ENCODE measurements at places on chromosomes 1 and 21. TPM values are rescaled to one million over a fixed set of nuclear protein-coding genes. Genes with fewer than 3 reads are reported as not detected.

The ARHGAP29 gene
- total RNA-seq = 25.5 TPM

The DCST2 gene
- total RNA-seq = 0.51 TPM

The SPRR2E gene
- total RNA-seq = not detected

The JTB gene
- total RNA-seq = 61.7 TPM

The RBBP4 gene
- total RNA-seq = 96.0 TPM

The OR2T33 gene
- total RNA-seq = not detected

The CLCA4 gene
- 0.13 TPM for total RNA-seq

The NUP210L gene
- total RNA-seq = 0.48 TPM

The RNF186 gene
- not detected for total RNA-seq

The BMP8B gene
- total RNA-seq = 0.62 TPM

The LAMB3 gene
- 3.6 TPM for total RNA-seq

The WDR4 gene
- 8.6 TPM for total RNA-seq

The OR6F1 gene
- not detected for total RNA-seq

The ATF3 gene
- total RNA-seq = 16.2 TPM

The DMRTA2 gene
- total RNA-seq = 0.08 TPM

The KIF17 gene
- 1.5 TPM for total RNA-seq

The BCL2L15 gene
- not detected for total RNA-seq

The AHDC1 gene
- 57.7 TPM for total RNA-seq

The PAX7 gene
- not detected for total RNA-seq

The SRGAP2B gene
- total RNA-seq = 11.5 TPM

The DCST1 gene
- not detected for total RNA-seq

The TRIM17 gene
- total RNA-seq = 0.46 TPM

The WNT4 gene
- total RNA-seq = 0.38 TPM

The ATP1B1 gene
- 256 TPM for total RNA-seq

The CD101 gene
- total RNA-seq = 1.6 TPM

The F5 gene
- 0.97 TPM for total RNA-seq

The GPR52 gene
- 4.3 TPM for total RNA-seq

The MSH4 gene
- 0.81 TPM for total RNA-seq

The MYBPH gene
- total RNA-seq = not detected

The HSF2BP gene
- total RNA-seq = not detected

The NBPF20 gene
- 1.2 TPM for total RNA-seq

The RAP1GAP gene
- total RNA-seq = 2.7 TPM

The CELA2B gene
- not detected for total RNA-seq

The DNAJC6 gene
- 6.5 TPM for total RNA-seq

The SPATA21 gene
- not detected for total RNA-seq

The CYYR1 gene
- total RNA-seq = 13.8 TPM

The MARCKSL1 gene
- total RNA-seq = 12.0 TPM

The CFAP45 gene
- 0.32 TPM for total RNA-seq

The SMYD2 gene
- total RNA-seq = 445 TPM

The CLSTN1 gene
- 59.1 TPM for total RNA-seq

The SLC6A17 gene
- total RNA-seq = 0.40 TPM

The SPRR2F gene
- not detected for total RNA-seq

The ALPL gene
- total RNA-seq = 20.3 TPM

The FAM167B gene
- total RNA-seq = 5.4 TPM

The COL16A1 gene
- total RNA-seq = 45.9 TPM

The FCRL4 gene
- total RNA-seq = not detected

The E2F2 gene
- total RNA-seq = 0.30 TPM

The PCAT6 gene
- total RNA-seq = 1.7 TPM

The TMEM125 gene
- not detected for total RNA-seq

All from cardiac septum (tissue), 1 donor.